ENCODE measurements at places on chromosomes 2 and 18. TPM values are rescaled to one million over a fixed set of nuclear protein-coding genes. Genes with fewer than 3 reads are reported as not detected.

DNA sequence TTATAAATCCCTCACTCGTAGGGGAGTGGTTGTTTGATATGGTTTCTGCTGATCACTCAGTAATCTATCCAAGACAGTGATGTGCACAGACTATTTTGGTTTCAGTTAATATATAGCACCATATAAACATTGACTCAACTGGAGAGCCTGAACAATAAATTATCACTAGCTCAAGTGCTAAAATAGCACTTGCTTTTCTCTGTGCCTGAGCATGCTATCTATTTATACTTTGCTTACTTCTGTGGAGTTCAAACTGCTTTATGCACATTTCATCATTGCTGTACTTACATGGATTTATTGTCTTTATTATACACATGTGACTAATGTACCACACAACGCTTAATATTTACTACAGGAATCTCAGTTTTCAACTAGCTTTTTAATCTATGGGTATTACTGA, 133.6 kb downstream of the BCL2 start:
- no peak for DNase-seq

GRCh38 chr18:79245517-79246001, 150.2 kb upstream of the NFATC1 start:
- DNase-seq: peak; percentile 58

DNA sequence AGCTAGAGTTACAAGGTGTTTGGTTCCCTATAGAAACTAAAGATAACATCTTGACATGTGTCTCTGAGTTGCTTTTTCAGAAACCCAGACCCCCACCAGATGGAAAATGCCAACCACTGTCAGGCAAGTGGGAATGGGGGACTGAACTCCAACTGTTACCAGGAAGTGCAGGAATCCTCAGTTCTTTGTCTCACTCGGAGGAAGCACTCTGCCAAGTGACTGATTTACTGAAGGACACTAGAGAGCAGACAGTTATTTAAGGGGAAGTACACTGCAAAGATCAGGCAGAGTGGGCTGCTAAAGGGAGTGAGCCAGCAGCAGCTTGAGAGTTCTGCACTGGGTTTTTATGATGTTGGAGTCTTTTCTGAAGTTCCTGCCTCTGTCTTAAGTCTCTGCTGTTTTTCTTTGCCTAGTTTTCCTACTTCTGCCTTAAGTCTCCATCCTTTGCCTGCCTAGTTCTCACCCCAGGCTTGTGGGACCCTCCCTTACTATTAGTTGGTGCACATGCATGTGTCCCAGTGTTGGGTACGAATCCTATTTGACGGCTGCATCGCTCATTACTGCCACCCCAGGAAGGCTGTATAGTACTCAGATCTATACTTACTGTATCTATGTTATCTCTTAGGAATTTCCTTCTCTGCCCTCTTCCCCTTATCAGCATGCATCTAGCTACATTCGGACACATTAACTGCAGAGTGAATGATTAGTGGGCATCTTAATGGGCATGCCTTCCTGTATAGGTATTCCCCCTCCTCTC, 97.1 kb downstream of the TEX51 start:
- no peak for DNase-seq

AOX1 gene
- total RNA-seq: not detected
